ENCODE measurements at places on chromosomes 7 and 10.

DNA sequence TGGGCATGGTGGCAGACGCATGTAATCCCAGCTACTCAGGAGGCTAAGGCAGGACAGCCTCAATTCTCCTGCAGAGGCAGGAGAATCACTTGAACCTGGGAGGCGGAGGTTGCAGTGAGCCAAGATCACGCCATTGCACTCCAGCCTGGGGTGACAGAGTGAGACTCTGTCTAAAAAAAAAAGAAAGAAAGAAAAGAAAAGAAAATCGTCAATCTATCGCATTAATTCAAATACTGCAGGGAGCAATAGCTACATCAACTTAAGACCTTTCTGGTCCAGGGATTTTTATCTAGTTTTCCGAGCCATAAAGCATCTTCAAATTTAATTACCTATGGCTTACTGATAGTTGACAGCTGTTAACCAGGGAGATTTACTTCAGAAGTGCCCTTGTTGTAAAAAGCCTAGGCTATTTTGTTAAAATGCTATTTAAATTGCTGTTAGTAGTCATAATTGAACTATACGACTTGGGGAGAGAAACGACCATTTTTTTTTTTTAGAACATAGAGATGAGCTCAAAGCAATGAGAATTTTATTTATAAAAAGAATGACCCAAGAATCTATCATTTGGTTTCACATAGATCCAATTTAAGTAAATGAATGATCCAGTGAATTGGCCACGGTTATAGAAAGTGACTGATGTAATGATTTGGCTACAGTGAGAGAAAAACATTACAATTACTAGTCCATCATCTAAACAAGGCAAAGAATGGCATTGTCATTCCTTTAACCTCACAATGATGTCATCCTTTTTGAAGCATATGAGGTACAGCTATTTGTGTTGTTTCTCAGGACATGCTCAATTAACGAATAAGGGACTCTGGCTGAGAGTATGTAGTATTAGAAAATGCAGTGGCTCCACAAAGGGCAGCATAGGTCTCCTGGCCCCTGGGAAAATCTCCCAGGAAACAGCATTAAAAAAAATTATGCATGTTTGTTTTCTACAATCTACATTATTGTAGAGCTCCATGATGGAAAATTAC is 85.3 kb downstream of the SEMA3C start:
- peak; percentile 58 for DNase-seq

GRCh38 chr10:131812736-131813604 is 87.8 kb upstream of the PPP2R2D start:
- DNase-seq, result no peak

DNA sequence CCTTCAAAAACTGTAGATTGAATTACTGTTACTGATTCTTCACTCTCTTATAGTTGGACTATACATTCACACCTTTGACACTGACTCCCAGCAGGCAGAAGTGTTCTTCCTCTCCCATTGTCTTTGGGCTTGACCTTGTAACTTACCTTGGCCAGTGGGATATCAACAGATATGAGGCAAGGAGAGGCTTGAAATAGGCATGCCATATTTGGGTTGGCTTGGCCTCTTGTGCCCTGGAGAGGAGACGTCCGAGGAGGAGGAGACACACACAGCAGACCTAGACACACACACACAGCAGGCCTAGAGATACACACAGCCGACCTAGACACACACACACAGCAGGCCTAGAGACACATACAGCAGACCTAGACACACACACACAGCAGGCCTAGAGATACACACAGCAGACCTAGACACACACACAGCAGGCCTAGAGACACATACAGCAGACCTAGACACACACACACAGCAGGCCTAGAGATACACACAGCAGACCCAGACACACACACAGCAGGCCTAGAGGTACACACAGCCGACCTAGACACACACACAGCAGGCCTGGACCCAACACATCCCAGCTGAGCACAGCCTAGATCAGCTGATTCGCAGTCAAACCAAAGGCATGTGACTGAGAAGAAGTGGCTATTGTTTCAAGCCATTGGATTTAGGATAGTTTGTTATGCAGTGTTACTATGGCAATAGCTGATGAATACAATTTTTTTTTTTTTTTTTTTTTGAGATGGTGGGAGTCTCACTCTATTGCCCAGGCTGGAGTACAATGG is 12.5 kb upstream of the GNA12 start:
- DNase-seq, result no peak

DNA sequence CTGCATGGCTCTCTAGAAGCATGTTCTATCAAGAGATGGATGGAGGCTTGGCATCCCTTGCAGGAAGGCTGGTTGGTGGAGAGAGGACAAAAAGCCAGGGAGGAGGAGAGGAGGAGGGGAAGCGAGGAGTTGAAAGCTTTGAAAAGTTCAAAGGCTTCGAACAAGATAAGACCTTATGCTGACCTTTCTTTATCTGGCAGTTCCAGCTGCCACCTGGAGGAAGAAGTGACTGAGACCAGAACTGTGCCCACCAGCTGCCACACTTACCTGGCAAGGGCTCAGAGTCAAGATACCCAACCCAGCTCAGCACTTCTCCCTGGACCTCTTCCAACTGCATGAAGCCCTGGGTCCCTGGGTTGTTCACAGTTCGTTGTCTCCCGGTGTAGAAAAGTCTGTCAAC is 14.8 kb downstream of the CCL24 start:
- no peak for DNase-seq

DNA sequence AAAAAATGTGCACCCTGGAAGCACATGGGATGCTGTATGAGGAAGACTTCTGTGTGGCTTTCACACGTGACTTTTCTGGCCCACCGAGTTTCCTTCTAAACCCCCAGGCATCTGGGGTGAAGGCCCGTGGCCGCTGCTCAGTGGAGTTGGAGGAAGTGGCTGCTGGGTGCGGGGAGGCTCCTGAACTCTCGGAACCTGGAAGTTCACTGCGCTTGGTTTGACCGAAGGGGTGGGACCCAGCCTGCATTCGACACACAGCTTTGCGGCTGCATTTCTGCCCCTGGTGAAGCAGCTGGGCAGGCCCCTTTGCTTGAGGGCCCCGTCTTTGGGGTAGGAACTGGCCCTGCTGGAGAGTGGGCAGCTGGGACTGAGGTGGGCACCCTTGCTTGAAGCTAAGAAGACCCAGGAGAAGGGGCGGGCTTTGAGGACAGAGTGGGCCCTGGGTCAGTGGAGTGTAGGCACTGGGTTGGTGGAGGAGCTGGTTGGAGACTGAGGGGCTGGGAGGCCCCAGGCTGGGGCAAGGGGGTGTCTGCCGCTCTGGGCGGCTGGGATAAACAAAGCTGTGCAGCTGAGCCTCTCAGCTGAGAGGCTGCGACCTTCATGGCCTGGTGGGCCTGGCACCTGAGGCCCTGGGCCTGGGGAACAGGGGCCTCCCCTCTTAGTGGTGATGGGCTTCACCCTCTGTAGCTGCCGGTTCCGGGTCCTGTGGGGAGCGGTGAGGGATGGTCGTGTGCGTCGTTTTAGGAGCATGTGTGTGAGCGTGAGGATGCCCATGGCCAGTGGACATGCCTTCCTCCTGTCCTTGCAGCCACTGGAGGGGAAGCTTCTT is 78.0 kb downstream of the INPP5A start:
- no peak for DNase-seq

DNA sequence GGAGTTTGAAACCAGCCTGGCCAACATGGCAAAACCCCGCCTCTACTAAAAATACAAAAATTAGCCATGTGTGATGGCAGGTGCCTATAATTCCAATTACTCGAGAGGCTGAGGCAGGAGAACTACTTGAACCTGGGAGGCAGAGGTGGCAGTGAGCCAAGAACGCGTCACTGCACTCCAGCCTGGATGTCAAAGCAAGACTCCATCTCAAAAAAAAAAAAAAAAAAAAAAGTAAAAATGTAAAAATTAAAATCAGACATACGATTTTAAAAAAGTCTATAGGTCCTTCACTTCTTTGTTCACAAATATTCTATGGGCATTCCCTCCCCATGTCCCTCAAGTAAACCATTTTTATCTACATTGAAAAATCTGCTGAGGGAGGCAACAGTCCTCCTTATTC is 34.9 kb upstream of the TLL2 start:
- no peak for DNase-seq

- no peak for DNase-seq
Measured at GRCh38 chr7:37346761-37347160, 101.9 kb downstream of the ELMO1 start.

GRCh38 chr7:4875391-4875790 is 8.1 kb downstream of the RADIL start:
- DNase-seq, result no peak

DNA sequence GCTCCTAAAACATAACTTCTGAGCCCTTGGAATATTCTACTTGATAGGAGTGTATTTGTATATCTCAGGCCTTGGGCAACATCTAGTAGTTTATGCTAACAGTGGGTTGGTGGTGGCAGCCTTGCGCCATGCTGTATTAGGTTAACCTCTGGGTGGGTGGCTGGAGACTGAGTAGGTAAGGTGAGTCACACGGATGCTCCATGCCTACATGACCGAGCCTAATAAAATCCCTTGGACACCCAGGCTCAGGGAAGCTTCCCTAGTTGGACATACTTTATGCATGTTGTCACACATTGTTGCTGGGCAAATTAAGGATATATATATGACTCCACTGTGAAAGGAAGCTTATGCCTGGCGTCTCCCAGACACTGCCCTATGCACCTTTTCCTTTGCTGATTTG is 6.0 kb upstream of the DAGLB start:
- DNase-seq, result peak; percentile 83

- DNase-seq, result no peak
Measured at GRCh38 chr7:25583621-25584020, 355.3 kb upstream of the NPVF start.

GRCh38 chr10:116311706-116312490 is 12.3 kb upstream of the CCDC172 start:
- peak; percentile 52 for DNase-seq

DNA sequence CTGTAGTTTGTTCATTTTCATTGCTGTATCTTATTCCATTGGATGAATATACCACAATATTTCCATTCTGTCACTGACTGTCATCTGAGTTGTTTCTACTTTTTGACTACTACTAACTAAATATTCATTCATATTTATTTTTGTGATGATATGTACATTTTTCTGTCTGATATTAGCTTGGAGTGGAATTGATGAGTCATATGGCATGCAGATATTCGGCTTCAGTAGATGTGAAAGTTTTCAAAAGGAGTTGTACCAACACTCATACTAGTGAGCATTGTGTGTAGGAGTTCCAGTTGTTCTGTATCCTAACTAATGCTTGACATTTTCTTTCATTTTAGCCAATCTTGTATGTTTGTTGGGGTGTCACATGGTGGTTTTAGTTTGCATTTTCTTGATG is 7.7 kb downstream of the RUNDC3B start:
- no peak for DNase-seq

DNA sequence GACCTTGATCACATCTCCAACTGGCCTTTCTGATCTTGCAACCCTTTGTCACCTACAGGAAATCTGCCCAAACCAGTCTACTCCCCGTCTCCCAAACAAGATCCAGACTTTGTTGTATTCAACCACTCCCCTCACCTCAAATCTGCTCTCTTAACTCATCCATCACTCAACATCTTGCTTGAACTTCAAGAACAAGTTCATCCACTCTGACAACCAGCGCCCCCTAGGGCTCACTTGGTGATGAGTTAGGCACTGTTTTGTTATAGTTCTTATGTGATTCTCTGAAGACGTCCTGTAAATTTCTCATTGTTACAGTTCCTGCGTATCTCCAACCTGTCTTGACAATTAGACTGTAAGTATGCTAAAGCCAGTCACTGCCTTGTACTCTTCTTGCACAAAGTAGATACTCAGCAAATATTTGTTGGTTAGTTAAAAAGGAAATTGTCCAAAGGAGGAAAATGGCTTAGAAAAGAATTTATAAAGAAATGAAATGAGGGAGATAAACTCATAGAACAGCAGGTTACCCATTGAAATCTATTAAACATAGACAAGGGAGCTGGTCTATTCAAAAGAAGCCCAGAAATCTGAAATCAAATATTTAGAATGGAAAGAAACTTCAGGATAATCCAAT is 5.3 kb downstream of the FRMD4A start:
- peak; percentile 3 for DNase-seq

DNA sequence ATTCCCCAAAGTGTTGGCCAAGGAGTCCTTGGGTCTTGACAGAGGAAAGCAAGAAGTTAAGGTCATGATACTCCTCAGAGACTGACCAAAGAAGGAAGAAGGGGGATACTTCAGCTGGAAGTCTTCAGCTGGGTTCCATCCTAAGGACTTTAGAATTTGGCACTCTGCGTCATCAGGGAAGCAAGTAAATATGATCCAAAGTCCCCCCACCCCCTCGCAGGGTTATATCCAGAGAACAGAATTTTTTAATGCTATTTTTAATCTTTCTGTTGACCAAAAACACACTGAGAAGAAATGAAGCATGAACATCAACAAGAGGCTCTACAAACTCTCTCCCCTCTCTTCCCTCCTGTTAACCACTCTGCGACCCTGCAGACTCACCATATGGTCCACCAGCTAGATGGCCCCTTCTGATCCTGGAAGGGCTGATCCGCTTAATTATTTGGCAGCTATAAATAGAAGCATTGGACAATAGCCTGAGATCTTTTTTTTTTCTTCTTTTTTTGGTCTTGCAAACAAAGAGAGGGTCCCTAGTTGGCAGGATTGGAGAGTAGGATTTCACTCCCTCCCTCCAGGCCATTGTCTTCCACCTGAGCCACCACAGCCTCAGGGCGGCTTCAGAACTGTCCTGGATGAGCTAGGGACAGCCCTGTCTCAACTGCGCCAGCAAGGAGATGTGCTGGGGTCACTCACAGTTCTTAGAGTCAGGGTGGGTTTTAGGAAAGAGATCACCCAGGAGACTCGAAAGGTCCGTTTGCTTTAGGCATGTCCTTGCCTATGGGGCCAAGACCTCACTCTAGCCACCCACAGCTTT is 196.0 kb downstream of the KCNMA1 start:
- no peak for DNase-seq

DNA sequence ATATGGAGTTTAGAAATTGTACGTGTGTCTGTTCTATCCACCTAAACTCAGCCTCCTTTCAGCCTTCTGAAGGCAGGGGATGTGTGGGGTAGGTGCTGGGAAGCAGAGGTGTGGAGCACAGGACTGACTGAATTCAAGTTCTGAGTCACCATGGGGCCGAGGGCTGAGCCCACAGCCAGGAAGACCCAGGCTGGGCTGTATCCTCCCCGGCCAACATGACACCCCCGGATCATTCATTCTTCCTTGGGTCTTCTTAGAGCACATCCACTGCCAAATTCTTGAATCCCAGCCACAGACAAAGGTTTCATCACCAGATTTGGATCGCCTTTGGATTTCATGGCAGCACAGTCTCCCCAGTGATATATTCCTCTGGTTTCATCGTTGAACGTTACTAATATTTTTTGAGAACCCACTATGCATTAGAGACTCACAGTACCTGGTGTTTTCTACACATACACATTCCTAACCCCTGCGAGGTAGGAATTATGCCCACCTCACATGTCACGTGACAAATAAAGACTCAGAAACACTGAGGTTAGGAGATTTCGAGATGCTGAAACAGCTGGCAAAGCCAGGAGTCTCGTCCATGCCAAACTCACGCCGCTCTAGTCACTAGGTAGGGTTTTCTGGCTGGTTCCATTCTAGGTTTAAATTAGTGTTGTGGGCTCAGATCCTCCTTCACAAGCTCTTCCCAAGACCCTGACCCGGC is 26.9 kb downstream of the CCDC3 start:
- DNase-seq, result peak; percentile 8
